Stimulated activated CD4-positive, alpha-beta T cell treated with anti-CD3 and anti-CD28 coated beads, Interleukin-15, amount 100 ng/mL, for 1 hour (primary cell): ENCODE measurements at places on chromosomes 4 and X.

DNA sequence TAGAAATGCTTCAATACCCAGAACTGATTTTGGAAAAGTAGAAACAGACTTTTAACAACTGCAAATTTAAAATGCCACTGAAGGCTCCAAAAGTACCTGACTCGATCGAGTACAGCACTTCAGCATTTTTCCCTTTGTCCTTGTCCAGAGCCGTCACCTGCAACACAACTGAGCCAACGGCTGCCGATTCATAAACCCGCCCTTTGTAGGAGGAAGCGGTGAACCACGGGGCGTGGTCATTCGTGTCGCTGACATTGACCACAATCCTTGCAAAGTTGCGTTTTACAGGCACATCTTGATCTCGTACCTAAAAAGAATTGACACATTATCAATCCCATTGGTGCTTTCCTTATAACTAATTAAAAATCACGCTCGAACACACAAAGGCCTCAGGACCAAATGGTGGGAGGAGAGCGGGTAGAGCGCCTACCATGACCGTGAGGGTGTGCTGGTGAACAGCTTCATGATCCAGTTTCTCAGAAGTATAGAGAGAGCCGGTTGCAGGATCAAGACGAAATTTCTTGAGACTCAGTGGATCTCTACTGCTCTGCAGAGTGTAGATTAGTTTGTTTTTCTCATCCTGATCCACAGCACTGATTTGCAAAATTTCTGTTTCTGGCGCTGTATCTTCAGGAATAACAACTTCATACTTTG lies 72.8 kb upstream of the MTNR1A start:
- no peak for DNase-seq

DNA sequence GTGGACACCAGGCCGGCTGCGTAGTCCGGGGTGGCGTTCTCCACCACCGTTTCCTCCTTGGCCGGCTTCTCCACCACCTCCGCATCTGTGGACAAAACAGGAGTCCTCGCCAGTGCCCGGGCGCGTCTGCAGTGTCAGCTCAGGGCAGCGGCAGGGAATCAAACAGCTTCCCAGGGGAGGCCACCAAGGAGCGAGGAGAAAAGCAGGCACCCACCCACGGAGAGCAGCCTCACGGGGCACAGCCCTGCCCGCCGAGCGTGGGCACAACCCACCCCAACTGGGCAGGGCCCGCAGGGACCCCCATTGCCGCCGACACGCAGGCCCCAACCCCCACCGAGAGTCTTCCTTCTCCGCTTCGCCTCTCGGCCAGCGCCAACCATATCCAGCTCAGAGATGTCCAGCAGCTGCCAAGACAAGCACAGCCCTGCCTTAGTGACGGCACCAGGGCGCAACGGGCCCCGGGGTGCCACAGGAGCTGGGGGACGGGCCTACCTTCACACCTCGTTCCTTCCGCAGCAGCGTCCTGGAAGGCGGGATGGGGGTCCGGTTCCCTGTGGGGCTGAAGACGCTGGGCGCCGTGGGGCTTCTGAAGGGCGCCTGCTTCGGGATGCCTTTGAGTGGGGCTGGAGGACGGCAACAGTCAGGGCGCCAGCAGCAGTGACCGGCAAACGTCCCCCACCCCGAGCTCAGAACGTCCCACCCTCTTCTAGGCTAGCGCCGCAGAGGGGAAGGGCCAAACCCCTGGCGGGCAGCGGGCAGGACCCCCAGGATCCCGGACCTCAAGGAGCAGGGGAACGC lies 22.8 kb downstream of the NELFA start:
- DNase-seq = no peak

GRCh38 chrX:151793886-151794285 lies 59.3 kb downstream of the CNGA2 start:
- no peak for DNase-seq

DNA sequence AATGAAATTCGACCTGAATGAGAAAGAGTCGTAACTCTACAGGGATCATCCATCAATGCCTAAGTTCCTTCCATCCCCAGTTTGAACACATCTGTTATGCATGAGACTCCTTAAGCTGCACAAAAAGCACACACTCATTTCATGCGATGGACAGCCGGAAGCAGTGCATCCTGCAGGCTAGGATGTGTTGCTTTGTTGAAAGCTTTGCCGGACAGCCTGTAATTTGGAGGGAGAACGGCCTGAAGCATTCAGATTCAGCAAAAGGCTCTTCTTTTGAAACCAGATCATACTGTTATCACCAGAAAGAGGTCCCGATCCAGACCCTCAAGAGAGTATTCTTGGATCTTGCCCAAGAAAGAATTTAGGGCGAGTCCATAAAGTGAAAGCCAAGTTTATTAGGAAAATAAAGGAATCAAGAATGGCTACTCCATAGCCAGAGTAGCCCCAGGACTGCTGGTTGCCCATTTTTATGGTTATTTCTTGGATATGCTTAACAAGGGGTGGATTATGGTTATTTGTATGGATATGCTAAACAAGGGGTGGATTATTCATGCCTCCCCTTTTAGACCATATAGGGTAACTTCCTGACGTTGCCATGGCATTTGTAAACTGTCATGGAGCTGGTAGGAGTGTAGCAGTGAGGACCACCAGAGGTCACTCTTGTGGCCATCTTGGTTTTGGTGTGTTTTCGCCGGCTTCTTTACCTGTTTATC lies 48.1 kb upstream of the DHRSX start:
- no peak for DNase-seq

DNA sequence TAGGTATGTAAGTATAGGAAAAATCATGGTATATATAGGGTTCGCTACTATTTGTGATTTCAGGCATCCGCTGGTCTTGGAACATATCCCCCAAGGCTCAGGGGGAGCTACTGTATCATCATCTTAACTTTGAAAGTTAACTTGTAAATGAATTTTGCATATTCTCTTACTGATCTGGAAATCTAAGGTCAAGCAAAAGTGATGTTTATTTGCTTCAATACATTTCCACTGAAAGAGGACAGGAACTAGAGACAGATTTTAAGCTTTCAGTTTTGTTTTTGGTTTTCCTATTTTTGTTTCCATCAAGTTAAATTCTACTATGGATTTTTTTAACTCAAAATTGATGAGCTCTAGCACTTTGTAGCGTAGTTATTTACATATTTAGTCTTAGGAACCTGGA lies 56.2 kb downstream of the NAF1 start:
- DNase-seq = no peak

GRCh38 chrX:19705196-19705769 lies 182.1 kb downstream of the SH3KBP1 start:
- DNase-seq = no peak

- DNase-seq = no peak
These were observed 49.3 kb upstream of the EFHC2 start for GRCh38 chrX:44392767-44393166.

- no peak for DNase-seq
These were observed 38.3 kb downstream of the RAPGEF2 start for GRCh38 chr4:159141193-159141592.

DNA sequence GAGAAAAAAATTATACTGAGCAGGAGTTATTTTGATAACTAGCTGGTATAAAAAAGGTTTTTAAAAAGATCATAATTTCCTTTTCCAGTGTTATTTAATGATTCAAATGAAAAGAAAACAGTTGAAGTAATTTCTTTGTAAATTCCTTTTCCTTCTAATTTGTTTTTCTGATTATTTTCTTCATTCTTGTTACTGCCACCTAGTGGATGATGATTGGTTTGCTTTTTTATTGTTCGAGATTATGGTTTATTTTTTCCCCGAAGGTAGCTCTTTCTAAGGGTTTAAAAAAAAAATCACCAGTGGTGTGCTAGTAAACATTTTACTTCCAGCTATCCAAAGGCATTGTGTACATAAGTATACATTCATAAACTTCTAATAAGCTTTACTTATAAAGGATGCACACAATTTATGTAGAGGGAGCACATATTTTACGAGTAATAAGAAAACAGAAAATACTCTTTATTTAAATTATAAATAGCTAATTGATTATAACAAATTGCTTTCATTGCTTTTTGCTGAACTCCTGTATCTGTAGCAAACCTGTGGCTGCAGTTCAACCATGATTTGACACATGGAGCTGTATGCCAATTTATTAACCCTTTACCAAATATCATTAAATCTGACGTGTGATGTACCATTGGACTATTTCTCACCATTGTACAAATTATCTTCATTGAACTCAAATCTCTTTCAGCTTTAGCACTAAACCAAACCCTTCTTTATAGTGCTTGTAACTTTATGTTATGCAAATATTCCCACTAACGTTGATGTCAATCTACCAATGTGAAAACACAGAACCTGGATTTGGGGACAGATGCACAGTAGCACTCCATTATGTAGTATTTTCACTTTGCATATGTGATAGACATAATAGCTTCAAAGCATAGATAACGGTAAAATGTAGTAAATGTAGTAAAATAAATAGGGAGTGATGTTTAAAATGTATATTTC lies 97.8 kb upstream of the ANK2 start:
- no peak for DNase-seq

DNA sequence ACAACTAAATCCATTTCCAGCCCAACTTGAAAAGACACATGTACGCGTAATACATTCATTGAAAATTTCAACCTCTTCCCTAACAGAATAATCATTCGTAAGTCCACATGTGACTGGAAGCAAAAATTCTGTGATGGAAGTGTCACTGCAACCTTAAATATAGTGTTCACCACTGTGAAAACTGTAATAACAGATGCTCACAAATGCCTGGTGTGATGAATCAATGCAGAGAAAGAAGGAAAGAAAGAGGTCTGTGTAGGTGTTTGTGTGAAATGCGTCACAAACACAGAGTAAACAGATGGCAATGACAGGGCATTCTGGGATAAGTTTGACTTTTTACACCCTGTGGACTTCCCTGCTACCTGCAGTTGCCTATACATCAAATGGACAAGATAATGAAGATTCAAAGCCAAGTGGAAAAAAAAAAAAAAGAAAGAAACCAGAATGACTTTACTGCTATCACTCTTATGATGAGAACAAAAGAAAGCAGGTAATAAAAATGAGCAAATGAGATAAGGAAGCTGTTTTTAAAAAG lies 123.3 kb downstream of the EPHA5 start:
- no peak for DNase-seq

GRCh38 chr4:24736066-24736465 lies 59.3 kb upstream of the SOD3 start:
- no peak for DNase-seq

GRCh38 chr4:63171341-63171740 lies 1237.9 kb downstream of the TECRL start:
- no peak for DNase-seq

GRCh38 chrX:20500949-20501348 lies 234.2 kb upstream of the RPS6KA3 start:
- DNase-seq = no peak

GRCh38 chr4:72418458-72418857 lies 150.6 kb downstream of the ADAMTS3 start:
- DNase-seq = no peak

GRCh38 chr4:13653766-13654161 lies 26.2 kb upstream of the BOD1L1 start:
- DNase-seq = no peak

GRCh38 chr4:174613979-174614378 lies 91.7 kb upstream of the HPGD start:
- DNase-seq = no peak

GRCh38 chrX:120725874-120726273 lies 96.0 kb upstream of the C1GALT1C1 start:
- no peak for DNase-seq

- DNase-seq = no peak
These were observed 4.8 kb upstream of the GAR1 start for GRCh38 chr4:109810552-109811387.

- DNase-seq = no peak
These were observed 446.3 kb downstream of the MID1IP1 start for GRCh38 chrX:39247536-39247935.

GRCh38 chrX:15675490-15675921 lies 10.9 kb upstream of the CLTRN start:
- DNase-seq = peak; percentile 71

DNA sequence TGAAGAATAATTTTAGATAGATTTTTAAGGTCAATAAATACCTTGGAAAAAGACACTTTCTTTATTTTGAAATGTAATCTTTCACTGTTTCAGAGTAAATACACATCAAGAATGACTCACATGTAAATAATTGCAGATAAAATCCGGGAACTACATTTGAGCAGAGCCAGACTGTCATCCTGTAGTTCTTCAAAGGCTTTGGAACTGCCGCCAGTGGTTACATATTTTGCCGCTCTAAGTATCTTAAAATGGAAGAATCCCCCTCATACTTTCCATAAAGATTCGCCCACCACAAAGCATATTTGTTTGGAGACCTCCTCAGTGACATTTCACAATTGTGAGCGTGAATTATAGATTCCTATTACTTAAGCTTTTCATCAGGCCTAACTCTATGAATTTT lies 607.8 kb upstream of the ZFP42 start:
- DNase-seq = no peak

- DNase-seq = no peak
These were observed 58.6 kb upstream of the ADRA2C start for GRCh38 chr4:3707423-3708102.

- DNase-seq = no peak
These were observed 1263.6 kb downstream of the C4orf33 start for GRCh38 chr4:130359542-130359941.

GRCh38 chr4:36159208-36159607 lies 85.1 kb downstream of the ARAP2 start:
- DNase-seq = no peak

DNA sequence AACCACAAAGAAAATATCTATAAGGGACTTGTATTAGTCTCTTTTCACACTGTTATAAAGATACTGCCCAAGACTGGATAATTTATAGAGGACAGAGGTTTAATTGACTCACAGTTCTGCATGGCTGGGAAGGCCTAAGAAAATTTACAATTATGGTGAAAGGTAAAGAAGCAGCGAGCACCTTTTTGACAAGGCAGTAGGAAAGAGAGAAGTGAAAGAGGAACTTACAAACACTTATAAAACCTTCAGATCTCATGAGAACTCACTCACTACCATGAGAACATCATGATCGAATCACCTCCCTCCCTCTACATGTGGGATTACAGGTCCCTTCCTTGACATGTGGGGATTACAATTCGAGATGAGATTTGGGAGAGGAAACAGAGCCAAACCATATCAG lies 856.0 kb downstream of the TRAM1L1 start:
- no peak for DNase-seq

- no peak for DNase-seq
These were observed 47.0 kb downstream of the ASIC5 start for GRCh38 chr4:155819066-155819465.

DNA sequence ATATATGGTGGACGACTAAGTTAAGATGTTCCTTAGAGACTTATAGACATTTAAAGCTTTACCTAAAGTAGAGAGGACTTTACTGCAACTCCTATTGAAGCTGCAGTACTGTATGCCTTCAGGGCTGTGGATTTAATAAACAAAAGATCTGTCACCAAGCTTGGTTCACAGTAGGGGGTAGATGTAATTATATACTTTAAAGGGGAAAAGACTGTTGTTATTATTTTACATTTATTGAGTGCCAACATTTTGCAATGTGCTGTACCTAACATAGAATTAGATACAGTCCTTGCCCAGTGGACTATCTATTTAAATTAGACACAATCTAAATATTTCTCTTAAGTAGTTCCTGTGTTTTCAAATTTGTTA lies 67.2 kb downstream of the SLIT2 start:
- no peak for DNase-seq

GRCh38 chr4:26753617-26754016 lies 107.0 kb upstream of the STIM2 start:
- DNase-seq = no peak
